A549 treated with DMSO at 1 μM for 4 hours (cell line): ENCODE measurements at places on chromosomes 7 and 10. TPM values are rescaled to one million over a fixed set of nuclear protein-coding genes. Genes with fewer than 3 reads are reported as not detected.

The PMPCB gene
- total RNA-seq: 62.4 to 70.0 TPM (median 67.0 TPM) in 5 replicates

The ECHDC3 gene
- total RNA-seq: 8.9 to 9.7 TPM (median 9.5 TPM) in 5 replicates

The PIK3CG gene
- total RNA-seq: not detected in 5 replicates

The SH2D4B gene
- total RNA-seq: 0.02 to 0.08 TPM (median 0.06 TPM) in 3 of 5 replicates, not detected in the others

The SUGCT gene
- 1.2 to 1.6 TPM (median 1.2 TPM) in 5 replicates for total RNA-seq

The NUDCD3 gene
- total RNA-seq: 46.0 to 60.4 TPM (median 56.1 TPM) in 5 replicates

The CYP26C1 gene
- not detected in 5 replicates for total RNA-seq

The HABP2 gene
- 0.03 to 0.13 TPM (median 0.08 TPM) in 4 of 5 replicates, not detected in the other for total RNA-seq

The CHST15 gene
- 9.0 to 10.8 TPM (median 9.3 TPM) in 5 replicates for total RNA-seq

The CAMK2B gene
- 0.15 to 0.28 TPM (median 0.20 TPM) in 5 replicates for total RNA-seq

The AZGP1 gene
- total RNA-seq: 0.23 TPM in 1 of 5 replicates, not detected in the others

The ITIH2 gene
- total RNA-seq: 0.19 to 0.53 TPM (median 0.32 TPM) in 5 replicates

The GTPBP4 gene
- 99.2 to 114 TPM (median 109 TPM) in 5 replicates for total RNA-seq

The LHFPL3 gene
- total RNA-seq: not detected in 5 replicates

The FFAR4 gene
- total RNA-seq: 0.17 to 0.31 TPM (median 0.21 TPM) in 5 replicates

The PILRA gene
- 3.4 to 5.8 TPM (median 5.2 TPM) in 5 replicates for total RNA-seq

The EPHA1 gene
- 0.27 TPM in 1 of 5 replicates, not detected in the others for total RNA-seq

The ASAH2B gene
- 4.2 to 5.5 TPM (median 4.7 TPM) in 5 replicates for total RNA-seq

The GOT1 gene
- total RNA-seq: 34.2 to 40.8 TPM (median 34.9 TPM) in 5 replicates

The IL6 gene
- 2.3 to 7.6 TPM (median 3.2 TPM) in 5 replicates for total RNA-seq

The NPM3 gene
- 107 to 126 TPM (median 118 TPM) in 5 replicates for total RNA-seq

The HOXA11 gene
- 0.63 to 1.2 TPM (median 0.79 TPM) in 5 replicates for total RNA-seq

The INA gene
- 19.4 to 32.1 TPM (median 28.1 TPM) in 5 replicates for total RNA-seq

The NOS3 gene
- total RNA-seq: 0.17 to 0.49 TPM (median 0.26 TPM) in 5 replicates

The EGR2 gene
- total RNA-seq: 0.26 to 0.86 TPM (median 0.36 TPM) in 5 replicates
